Islet precursor cell (in vitro differentiated cells): ENCODE measurements at places on chromosomes 16 and 17.
A peak's percentile ranks its signal among the peaks of the same experiment; 100 is the strongest.

DNA sequence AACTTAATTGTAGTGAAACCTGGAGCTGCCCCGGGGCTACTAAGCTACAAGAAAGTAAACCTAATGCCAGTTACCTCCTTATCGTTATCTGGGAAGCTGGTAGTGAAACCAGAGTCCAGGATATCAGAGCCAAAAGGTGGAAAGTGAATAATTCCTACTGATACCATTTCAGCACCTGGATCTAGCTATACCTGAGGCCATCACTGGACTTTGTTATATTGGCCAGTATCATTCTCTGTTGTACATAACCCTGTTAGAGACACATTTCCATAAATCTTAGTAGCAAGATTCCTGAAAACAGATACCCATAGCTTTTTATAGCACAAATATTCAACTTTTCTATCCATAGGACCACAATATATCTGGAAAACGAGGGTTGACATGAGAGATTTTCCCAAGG lies 538.0 kb downstream of the GRIN2A start:
- no peak for DNase-seq

- DNase-seq: no peak
Measured at GRCh38 chr17:74113952-74114351, 89.5 kb upstream of the RPL38 start.

GRCh38 chr16:75138636-75139035 lies 9.7 kb upstream of the ZFP1 start:
- no peak for DNase-seq

- peak; percentile 79 for DNase-seq
Measured at GRCh38 chr17:3635474-3636153, 436 bp downstream of the SHPK start.

GRCh38 chr16:25563700-25564099 lies 128.1 kb upstream of the HS3ST4 start:
- DNase-seq: no peak

DNA sequence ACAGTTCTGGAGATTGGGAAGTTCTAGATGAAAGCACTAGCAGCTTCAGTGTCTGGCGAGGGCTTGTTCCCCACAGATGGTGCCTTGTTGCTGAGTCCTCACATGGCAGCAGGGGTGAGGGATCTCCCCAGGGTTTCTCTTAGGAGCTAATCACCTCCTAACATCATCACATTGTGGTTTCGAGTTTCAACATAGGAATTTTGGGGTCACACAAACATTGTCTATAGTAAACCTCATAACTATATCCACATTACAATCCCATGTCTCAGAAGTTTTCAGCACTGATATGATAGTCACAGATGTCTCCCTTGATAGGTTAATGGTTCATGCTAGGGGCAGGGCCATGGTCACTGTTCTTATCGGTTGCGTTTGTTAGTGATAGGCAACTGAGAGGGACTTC lies 13.8 kb downstream of the CLUAP1 start:
- peak; percentile 10 for DNase-seq

DNA sequence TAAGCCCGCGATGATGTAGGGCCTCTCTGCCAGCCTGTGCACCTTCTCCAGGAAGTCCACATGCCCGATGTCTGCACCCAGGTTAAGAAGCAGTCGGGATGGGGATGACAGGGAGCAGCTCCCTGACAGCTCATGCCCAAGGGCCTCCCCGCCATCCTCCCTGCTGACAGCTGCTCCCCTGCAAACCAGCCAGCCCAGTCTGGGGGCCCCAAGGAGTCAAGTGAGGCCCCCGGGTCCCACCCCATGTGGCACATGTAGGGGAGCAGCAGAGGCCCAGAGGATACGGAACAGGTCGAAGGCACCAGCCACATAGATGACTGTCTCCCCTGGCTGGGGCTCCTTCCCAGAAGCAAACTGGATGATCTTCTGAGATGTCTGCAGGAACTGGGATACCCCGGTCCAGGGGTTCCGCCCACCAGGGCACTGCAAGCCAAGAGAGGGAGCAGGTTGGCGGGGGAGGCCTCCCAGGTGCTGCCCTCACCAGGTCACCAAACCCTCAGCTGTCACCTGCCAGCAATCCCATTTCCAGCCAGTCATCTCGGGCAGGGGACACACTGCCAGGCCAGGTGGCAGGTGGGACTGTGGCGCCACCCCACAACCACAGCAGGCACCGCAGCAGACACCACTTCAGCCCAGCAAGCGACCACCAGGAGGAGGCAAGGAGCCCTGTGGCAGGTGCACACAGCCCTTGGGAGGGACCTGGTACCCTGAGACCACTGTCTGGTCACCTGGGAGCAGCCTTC lies 4.6 kb downstream of the PCYT2 start:
- no peak for DNase-seq

- no peak for DNase-seq
Measured at GRCh38 chr16:20359997-20360396, 7.5 kb upstream of the UMOD start.

DNA sequence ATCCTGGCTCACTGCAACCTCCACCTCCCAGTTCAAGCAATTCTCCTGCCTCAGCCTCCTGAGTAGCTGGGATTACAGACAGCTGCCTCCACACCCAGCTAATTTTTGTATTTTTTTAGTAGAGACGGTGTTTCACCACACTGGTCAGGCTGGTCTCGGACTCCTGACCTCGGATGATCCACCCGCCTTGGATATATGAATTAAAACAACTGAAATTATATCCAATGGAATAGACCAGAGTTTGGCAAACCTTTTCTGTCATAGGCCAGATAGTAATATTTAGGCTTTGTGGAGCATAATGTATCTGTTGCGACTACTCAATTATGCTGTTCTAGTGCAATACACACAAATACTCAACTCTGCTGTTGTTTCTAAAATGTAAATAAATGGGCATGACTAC lies 93.8 kb upstream of the NACA2 start:
- DNase-seq: no peak

GRCh38 chr17:81070541-81071246 lies 35.7 kb downstream of the BAIAP2 start:
- DNase-seq: no peak

DNA sequence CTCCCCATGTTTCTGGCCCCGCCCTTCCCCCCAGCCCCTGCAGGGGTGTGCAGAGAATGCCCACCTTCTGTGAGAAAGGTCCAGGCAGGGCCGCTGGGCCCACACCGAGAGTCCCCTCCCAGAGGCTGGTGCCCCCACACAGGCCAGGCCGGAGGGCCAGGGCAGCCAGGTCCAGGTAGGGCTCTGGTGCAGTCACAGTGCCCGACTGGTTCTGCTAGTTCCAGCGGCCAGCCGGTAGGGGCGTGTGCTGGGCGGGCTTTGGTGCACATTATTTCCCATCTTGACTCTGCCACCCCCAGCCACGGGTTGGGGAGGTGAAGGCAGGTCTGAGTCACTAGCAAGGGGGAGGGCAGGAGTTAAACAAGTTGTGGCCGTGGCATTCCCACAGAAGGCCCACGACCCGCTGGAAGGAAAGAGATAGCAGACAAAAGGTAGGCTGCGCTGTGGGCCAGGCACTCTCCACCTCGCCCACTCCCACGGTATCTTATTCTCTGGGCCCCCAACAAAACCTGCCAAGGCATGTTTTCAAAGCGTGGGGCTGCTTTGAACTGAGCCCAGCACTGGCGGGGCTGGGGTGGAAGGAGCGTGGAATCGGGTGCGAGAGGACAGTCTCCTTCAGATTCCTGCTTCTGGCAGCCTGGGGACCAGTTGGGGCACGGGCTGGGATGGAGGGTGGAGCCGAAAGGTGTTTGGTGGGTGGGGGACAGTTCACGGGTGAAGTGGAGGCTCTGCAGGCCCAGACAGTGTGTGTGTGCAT lies 1.9 kb downstream of the EPN3 start:
- peak; percentile 88 for DNase-seq

DNA sequence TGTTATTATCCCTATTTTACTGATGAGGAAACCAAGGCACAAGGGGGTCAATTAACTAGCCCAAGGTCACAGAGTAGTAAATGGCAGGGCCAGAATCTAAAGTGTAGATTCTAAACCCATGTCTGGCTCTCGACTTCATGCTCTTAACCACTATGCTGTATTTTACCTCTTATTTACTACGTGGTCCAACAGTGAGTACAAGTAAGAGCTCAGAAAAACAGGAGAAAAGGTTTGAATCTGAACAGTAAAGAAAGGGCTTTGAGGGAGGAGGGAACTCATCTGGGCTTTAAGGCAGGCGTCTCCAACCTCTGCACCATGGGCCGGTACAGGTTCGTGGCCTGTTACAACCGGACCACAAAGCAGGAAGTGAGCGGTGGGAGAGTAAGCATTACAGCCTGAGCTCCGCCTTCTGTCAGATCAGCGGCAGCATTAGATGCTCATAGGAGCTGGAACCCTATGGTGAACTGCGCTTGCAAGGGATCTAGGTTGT lies 62.9 kb downstream of the SMURF2 start:
- peak; percentile 61 for DNase-seq

DNA sequence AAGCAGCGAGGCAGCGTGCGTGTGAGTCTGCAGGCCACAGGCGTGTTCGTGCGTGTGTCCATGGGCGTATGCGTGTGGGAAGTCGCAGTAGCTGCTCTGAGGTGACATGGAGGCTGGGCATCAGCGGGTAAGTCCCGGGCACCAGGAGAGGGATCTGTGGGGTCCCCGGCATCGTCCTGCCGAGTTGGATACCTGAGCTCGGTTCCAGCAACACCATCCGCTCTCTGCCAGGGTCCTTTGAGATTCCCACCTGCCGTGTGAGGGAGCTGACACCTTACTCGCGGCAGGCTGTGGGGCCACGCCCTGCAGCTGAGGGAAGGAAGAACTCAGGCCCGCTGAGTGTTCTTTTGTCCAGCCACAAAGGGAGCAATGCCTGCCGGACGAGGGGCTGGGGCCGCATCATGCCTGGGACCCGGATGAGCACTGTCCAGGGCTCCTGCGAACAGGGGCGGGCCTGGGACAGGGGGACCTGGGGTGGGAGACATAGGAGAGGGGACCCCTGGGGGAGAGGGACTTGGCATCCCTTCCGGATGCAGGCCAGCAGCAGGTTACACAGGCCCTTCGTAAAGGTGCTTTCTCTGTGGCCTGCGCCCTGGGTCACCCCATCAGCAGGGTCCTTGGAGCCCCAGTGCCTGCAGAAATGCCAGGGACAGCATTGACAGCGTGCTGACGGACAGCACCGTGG lies 5.0 kb upstream of the SNAI3 start:
- no peak for DNase-seq

DNA sequence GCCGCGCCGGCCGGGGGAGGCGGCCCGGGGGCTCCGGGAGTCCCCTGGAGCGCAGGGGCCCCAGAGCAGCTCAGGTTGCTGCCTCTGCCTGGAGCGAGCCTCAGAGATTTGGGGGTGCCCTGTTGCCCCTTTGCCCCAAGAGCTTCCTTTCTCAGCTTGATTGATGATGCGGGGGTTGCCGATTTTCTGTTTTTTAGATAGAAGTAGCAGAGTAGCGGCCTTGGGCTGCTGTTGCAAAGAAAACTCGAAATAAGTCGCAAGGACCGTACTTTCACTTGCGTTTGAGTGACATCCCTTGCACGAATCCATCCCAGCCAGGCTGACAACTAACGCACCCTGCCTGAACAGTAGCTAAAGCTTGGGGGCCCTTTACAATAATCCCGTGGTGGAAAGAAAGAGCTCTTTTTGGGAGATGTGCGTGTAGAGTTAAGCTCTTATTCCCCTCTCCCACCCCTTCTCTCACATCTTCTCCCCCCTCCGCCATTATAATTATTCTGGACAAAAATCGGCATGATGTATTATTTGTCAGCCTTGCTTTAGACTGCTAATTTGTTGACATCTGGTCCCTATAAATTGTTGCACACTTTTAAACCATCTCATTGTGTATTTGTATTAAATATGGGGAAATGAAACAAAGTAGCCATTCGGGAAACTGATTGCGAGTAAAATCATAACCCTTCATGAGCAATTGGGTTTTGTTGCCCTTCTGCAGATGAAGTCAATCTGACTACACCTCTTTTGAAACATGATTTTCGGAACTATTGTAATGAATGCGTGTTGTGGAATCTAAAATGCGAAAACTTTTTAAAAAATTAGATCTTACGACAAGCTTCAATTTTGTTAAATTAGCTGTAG lies 873 bp downstream of the USP10 start:
- no peak for DNase-seq

GRCh38 chr17:48483471-48484131 lies 47.2 kb downstream of the HOXB1 start:
- peak; percentile 98 for DNase-seq

DNA sequence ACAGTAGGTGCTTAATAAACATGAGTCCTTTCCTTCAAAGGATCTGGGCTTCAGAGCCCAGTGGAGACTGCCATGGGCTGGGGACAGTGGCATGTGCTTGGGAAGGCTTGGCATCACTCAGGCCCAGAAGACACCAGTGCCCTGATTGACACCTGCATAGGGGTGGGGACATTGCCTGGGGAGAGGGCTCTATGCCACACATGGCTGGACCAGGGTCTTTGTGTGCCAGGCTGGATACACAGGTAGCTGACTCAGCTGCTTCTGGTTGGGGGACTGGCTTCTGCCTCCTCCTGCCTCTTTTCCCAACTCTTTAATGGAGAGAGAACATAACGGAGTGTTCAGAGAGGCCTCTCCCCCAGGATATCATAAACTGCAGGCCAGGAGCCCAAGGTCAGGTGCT lies 93.1 kb upstream of the TMEM97 start:
- DNase-seq: no peak

- DNase-seq: no peak
Measured at GRCh38 chr16:62829607-62830006, 793.4 kb upstream of the CDH8 start.

GRCh38 chr17:67613961-67614360 lies 103.8 kb upstream of the NOL11 start:
- peak; percentile 14 for DNase-seq

DNA sequence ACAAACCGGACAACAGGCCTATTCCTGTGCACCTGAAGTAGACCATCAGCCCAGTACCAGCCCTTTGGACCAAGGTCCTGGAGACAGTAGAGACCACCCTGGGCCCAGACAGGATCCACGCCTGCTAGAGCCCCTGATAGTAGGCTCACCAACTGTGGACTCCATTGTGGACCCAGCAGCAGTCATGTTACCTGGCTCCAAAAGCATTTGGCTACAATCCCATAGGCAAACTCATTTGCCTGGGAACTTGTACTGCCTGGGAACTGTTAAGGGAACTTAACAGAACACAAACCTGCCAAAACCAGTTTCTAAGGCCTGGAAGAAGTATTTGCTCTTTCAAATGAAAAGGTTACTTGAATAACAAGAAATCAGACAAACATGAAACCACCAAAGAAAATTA lies 10.0 kb upstream of the ACSM1 start:
- DNase-seq: no peak

- no peak for DNase-seq
Measured at GRCh38 chr16:88045820-88046303, 94.6 kb downstream of the BANP start.

DNA sequence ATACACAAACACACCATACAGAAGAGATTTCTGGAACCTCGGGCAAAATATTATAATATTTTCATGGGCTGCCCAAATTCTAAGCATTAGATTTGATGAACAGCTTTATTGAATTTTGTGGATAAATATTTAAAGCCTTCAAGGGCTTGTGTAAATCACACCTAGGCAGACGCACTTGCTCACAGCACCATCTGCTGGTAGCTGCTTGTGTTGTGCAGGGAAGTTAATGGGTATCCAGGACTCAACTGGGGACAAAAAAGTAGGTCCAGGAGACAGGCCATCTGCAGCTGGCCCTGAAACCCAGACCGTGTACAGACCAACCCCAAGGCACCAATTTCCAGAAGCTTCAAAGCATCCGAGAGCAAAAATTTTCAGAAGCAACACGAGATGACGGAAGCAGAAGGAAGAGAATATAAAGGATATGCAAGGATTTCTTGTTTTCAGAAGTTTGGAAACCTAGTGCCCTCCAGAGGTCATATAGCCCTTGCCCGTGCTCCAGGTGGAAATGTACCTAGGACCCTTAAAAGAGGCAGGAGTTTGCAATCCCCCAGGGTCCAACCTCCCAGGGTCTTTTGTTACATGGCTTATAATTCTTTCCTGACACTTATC lies 140.0 kb downstream of the CHD9NB start:
- DNase-seq: peak; percentile 82
